Fibroblast of villous mesenchyme (primary cell): ENCODE measurements at places on chromosomes 1 and 21. TPM values are rescaled to one million over a fixed set of nuclear protein-coding genes. Genes with fewer than 3 reads are reported as not detected.

Gene GUCA2B
- not detected in 2 replicates for total RNA-seq

Gene ETV3L
- total RNA-seq = not detected in 2 replicates

Gene CNTN2
- total RNA-seq = not detected in 2 replicates

Gene RORC
- total RNA-seq = under 0.01 TPM in 1 of 2 replicates, not detected in the other

Gene HSF2BP
- total RNA-seq = 2.6 and 3.9 TPM in 2 replicates

Gene MACO1
- total RNA-seq = 19.0 and 19.9 TPM in 2 replicates

Gene SLC6A9
- 11.7 and 15.1 TPM in 2 replicates for total RNA-seq

Gene AMY2A
- not detected in 2 replicates for total RNA-seq

Gene DEDD
- 22.5 and 27.6 TPM in 2 replicates for total RNA-seq

Gene RAB7B
- 4.2 and 5.2 TPM in 2 replicates for total RNA-seq

Gene WNT2B
- 2.6 TPM in 2 replicates for total RNA-seq

Gene IGSF3
- 3.5 and 13.8 TPM in 2 replicates for total RNA-seq

Gene KCNE2
- total RNA-seq = not detected in 2 replicates

Gene MSH4
- total RNA-seq = under 0.01 and 0.43 TPM in 2 replicates

Gene TCP10L
- total RNA-seq = 0.32 TPM in 1 of 2 replicates, not detected in the other

Gene APH1A
- total RNA-seq = 84.4 and 103 TPM in 2 replicates

Gene AIRE
- under 0.01 TPM in 1 of 2 replicates, not detected in the other for total RNA-seq

Gene CDK18
- 1.6 and 2.2 TPM in 2 replicates for total RNA-seq

Gene CNN3
- total RNA-seq = 354 and 485 TPM in 2 replicates

Gene REN
- total RNA-seq = 4.3 and 8.7 TPM in 2 replicates

Gene CD84
- total RNA-seq = not detected in 2 replicates

Gene PDC
- 0.43 TPM in 1 of 2 replicates, not detected in the other for total RNA-seq

Gene IQCC
- 0.86 and 2.3 TPM in 2 replicates for total RNA-seq

Gene RHBDL2
- total RNA-seq = 0.97 and 1.7 TPM in 2 replicates

Gene CRYAA
- not detected in 2 replicates for total RNA-seq

Gene RGS16
- total RNA-seq = 0.32 and 1.3 TPM in 2 replicates

Gene EFCAB7
- 4.2 and 6.5 TPM in 2 replicates for total RNA-seq

Gene ITLN2
- not detected in 2 replicates for total RNA-seq

Gene HAO2
- not detected in 2 replicates for total RNA-seq

Gene SPATC1L
- total RNA-seq = 5.8 and 9.5 TPM in 2 replicates

Gene RGS7
- total RNA-seq = under 0.01 and 0.43 TPM in 2 replicates

Gene RAB3B
- total RNA-seq = 58.9 and 77.3 TPM in 2 replicates

Gene ADGRL4
- total RNA-seq = 1.9 and 4.7 TPM in 2 replicates

Gene NR1I3
- not detected in 2 replicates for total RNA-seq

Gene ST6GALNAC5
- total RNA-seq = 114 and 155 TPM in 2 replicates

Gene PGBD5
- not detected in 2 replicates for total RNA-seq

Gene ARHGAP30
- total RNA-seq = under 0.01 TPM in 1 of 2 replicates, not detected in the other

Gene ERICH3
- total RNA-seq = not detected in 2 replicates

Gene MIXL1
- 0.43 TPM in 1 of 2 replicates, not detected in the other for total RNA-seq

Gene GBP7
- not detected in 2 replicates for total RNA-seq

Gene ZFYVE9
- 23.8 and 41.9 TPM in 2 replicates for total RNA-seq

Gene OTUD3
- total RNA-seq = 3.5 and 13.4 TPM in 2 replicates

Gene RALGPS2
- total RNA-seq = 38.0 and 41.6 TPM in 2 replicates

Gene LCK
- 0.43 TPM in 1 of 2 replicates, not detected in the other for total RNA-seq

Gene RXFP4
- total RNA-seq = not detected in 2 replicates

Gene SELL
- not detected in 2 replicates for total RNA-seq

Gene SLFNL1
- under 0.01 and 0.64 TPM in 2 replicates for total RNA-seq

Gene SLC25A34
- under 0.01 and 0.43 TPM in 2 replicates for total RNA-seq

Gene LHX4
- total RNA-seq = 0.32 and 0.86 TPM in 2 replicates

Gene DNAH14
- total RNA-seq = 13.5 and 14.7 TPM in 2 replicates

Gene KRTAP10-8
- total RNA-seq = not detected in 2 replicates

Gene SPRR3
- not detected in 2 replicates for total RNA-seq

Gene TEDDM1
- not detected in 2 replicates for total RNA-seq

Gene PCSK9
- 2.6 and 9.1 TPM in 2 replicates for total RNA-seq

Gene TCHHL1
- total RNA-seq = not detected in 2 replicates
